ENCODE measurements at places on chromosomes 2 and 18.

DNA sequence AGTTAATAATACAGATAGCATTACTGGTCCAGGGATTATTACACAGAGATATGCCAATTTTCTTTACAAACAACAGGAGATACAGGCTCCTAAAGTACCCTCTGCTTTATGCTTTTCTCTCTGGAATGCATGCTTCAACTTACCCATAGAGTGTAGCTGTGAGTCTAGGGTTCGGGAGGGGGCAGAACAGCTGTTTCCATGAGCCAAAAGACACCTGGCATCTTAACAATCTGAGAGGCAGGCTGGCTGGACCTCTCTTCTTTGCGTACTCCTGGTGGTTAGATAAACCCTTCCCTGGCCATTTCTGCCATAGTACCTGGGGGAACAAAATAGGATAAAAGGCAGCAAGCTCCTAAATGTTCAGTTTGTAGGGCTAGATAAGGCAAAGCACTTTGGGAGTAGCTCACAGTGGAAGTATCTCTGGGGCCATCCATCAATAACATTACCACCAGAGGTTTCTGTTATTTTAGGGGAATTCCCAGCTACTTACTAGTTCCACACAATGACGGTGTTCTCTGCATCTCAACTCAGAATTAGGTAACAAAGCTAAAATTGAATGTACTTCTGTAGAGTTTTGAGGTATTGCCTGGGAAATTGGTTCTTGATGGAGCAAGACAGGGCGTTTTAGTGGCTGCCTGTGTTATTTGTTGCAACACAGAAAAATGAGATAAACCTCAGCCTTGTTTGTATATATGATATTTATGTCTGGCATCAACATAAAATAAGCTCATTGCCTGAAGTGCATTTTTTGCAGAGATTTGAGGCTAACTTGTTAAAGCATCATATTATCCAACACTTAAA lies 6.2 kb upstream of the CCDC85A start:
- DNase-seq, result no peak

DNA sequence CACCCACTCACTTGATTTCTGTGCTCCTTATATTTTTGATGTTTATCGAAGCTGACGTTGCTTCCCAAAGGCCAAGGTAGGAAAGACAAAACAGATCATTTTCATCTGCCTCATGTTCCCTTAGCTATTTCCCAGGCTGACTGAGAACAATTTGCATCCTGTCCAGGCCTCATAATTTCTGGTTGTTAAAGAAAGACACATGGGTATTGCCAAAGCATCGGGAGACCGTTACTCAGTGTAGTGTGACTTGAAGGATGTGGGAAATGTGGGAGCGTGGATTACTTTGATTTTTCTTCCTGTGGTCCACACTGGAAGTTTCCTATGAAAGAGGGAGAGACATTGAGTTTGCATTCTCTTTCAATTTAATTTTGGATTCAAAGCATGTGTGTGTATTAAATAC lies 204.6 kb downstream of the TRIB2 start:
- no peak for DNase-seq

DNA sequence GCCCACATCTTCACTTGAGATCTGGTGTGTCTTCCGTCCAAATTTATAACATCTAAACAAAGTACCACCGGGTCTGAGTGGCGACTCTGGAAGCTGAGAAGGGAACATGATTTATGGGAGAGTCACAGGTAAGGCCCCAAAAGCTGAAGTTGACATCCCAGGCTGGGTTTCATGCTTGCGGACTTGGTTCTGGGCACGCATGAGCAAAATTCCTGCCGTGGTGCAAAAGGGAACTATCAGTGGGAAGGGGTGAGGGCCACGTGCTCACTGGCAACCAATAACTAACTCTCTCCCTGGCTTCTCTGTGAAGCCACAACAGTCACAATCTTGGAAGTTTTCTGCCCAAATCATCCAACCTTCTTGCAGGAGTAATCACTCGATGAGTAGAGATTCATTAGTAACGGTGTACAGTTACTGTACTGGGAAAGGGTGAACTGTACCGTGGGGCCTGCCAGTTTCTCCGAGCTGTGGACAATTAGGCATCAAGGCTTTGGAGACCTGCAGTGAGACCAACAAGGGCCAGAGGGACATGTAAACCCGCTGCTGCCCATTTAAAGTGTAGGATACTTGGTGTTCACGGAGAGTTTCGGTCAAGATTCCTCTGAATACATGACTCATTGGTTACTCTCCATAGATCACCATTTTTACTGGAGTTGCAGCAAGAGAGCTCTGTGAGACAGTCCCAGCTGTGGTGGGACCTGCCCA lies 69.4 kb upstream of the ASB18 start:
- no peak for DNase-seq

- no peak for DNase-seq
Observed at GRCh38 chr2:101368376-101368775, 18.9 kb downstream of the CREG2 start.

GRCh38 chr2:147482111-147482895 lies 362.5 kb upstream of the ACVR2A start:
- DNase-seq, result no peak

- no peak for DNase-seq
Observed at GRCh38 chr2:230668184-230668938, 44.3 kb upstream of the CAB39 start.

GRCh38 chr2:30446602-30447148 lies 371 bp upstream of the LCLAT1 start:
- DNase-seq, result no peak

GRCh38 chr2:26394694-26395093 lies 7.0 kb upstream of the DRC1 start:
- no peak for DNase-seq

DNA sequence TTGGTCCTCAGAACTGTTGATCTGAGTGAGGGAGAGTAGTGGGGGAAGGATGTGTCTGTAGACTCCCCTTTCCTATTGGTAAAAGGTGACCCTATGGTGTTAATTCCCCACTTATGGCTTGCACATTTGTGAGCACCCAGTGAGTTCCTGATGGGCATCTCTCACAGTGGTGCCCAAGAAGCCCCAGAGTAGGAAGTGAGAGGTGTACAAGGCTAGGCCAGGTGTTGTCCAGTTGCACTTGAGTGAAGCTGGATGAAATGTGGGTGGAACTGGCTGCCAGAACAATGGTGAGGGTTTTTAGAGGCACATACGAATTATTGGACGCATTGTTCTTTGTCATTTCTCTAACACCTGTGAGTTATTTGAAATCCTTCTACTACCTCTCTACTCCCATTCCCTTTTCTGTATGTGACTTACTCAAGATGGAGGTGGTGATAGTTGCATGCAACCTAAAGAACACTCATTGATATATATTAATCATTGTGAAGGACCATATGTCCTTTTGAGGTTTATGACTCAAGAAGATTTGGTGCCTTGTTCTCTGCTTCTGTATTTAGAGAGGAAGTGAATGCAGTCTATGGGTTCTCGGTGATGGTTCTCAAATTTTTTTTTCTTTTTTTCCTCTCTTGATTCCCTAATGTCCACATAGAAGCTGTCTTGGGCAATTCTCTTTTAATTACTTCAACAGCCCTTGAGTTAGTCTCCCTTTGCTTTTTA lies 162.7 kb downstream of the FSHR start:
- DNase-seq, result no peak

- DNase-seq, result no peak
Observed at GRCh38 chr18:10153924-10154752, 240.3 kb downstream of the VAPA start.

DNA sequence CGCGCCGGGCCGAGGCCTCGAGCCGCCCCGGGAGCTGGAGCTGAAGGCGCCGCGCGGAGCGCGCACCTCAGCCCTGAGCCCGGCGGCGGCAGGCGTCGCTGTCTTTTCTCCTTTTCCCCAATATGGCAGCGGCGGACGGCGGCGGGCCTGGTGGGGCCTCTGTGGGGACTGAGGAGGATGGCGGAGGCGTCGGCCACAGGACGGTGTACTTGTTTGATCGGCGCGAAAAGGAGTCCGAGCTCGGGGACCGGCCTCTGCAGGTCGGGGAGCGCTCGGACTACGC lies 369 bp downstream of the SMCHD1 start:
- DNase-seq, result peak; percentile 35

DNA sequence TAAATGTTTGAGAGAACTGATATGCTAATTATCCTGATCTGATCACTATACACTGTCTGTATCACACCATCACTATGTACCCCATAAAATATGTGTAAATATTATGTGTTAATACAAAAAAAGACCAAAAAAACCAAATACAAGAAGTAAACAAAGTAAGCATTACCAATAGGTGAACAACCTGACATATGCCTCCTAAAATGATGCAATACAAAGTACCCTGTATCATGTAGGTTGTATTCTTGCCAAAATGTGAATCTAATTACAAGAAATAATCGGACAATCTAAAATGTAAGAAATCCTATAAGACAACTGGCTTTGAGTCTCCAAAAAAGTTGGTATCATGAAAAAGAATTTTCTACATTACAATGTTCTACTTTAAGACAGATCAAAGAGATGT lies 7.8 kb downstream of the POLR1A start:
- DNase-seq, result no peak

DNA sequence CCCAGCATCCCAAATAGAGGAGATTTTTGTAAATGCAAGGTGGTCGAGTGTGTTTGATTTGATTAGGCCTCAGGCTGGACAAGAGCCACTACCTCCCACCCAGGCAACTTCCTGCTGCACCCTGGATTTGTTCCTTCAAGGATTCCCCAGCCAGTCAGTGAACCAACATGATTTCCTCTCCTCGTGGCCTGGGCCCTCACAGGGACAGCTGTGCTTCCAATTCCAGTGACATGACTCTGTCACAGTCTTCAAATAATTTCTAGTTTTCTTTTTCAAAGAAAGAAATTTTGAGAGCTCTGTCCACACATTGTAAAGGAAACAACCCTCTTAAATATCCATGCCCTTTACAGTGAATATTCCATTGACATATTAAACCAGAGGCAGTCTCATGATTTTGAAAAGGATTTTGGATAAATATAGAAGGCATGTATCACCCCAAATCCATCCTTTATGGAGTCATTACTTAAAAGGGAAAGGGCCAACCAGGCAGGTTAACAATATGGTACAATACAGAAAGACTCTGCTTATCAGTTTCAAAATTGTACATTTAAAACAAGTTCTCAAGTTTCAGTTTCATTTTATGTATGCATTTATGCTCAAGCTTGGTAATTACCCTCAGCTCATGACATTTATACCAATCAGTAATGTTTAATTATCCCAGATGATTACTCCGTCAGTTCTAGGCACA lies 121.3 kb upstream of the FOSL2 start:
- DNase-seq, result no peak

DNA sequence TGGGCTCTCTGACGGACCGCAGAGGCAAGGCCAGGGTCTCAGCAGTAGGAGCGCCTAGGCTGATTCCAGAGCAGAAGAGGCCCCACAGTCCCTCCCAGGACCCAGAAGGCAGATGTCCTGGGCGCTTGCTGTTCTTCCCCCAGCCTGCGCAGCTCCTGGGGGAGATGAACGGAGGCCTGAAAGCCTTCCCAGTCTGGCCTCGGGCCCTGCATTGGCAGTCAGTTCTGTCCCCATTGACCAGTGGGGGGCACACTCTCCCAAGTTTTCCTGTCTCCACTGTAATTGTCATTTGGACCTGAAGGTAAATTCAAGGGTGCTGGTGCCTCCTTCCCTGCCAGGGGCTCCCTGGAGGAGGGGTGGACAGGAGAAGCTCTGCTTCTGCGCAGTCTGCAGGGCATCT lies 345.7 kb downstream of the CYP26B1 start:
- no peak for DNase-seq

DNA sequence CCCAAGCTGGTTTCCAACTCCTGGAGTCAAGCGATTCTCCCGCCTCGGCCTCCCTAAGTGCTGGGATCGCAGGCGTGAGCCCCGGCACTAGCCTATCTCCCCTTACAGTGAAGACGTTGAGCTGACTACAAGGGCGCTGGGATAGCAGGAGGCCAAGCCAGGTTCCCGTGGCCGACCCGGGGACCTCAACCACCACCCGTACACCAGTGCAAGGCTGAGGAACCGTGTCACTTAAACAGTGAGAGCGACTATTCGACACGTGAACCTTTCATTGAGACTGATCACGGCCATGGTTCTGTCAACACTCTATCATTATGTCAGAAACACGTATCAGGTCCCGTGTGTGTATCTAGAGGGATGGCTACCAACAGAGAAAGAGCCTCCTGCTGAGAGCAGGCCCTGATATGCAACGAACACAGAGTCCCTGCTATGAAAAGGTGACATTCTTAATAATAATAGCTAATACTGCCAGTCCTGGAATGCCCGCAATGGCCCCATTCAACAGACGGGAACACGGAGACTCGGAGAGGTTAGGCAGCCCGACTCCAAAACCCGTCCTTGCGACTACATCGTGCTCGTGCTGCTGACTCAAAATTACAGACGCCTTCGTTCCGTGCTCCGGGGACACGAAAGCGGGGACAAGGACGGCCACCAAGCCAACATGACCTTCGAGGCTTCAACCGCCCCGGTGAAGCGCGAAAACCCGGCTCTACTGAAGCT lies 833 bp downstream of the AFG3L2 start:
- no peak for DNase-seq

- DNase-seq, result no peak
Observed at GRCh38 chr2:218320704-218321336, 28.5 kb upstream of the TMBIM1 start.
